ENCODE measurements at places on chromosomes 11 and 22.

DNA sequence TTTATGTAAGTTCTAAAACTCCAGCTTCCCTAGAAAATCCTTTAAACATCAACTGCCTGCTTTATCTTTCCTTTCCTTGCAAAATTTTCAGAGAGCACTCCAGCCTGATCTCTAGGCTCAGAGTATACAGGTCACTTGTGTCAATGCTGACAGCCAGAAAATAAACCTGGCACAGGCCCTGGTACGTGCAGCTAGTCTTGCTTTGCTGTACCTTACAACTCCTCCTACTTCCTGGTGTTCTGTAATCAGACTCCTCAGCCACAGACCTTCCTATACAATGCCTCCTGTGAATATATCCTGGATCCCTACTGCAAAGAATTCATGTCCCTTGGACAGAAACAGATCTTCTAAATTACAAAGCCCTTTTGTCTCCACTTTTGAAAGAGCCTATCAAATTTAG lies 24.2 kb upstream of the TMEM123 start:
- peaks cover 36% of the 10 kb centered on the region for H3K4me1 ChIP-seq
- no peak overlapping the region for H3K4me3 ChIP-seq
- no peaks in the 10 kb centered on the region for H3K27me3 ChIP-seq
- peak overlapping the region; percentile 77 for H3K27ac ChIP-seq
- DNase-seq: peak; percentile 83

GRCh38 chr11:130653838-130654636 lies 205.6 kb downstream of the ADAMTS15 start:
- no peaks in the 10 kb centered on the region for H3K36me3 ChIP-seq
- H3K27me3 ChIP-seq: no peaks in the 10 kb centered on the region
- peaks cover 54% of the 10 kb centered on the region for H3K4me1 ChIP-seq
- H3K4me3 ChIP-seq: no peak overlapping the region

DNA sequence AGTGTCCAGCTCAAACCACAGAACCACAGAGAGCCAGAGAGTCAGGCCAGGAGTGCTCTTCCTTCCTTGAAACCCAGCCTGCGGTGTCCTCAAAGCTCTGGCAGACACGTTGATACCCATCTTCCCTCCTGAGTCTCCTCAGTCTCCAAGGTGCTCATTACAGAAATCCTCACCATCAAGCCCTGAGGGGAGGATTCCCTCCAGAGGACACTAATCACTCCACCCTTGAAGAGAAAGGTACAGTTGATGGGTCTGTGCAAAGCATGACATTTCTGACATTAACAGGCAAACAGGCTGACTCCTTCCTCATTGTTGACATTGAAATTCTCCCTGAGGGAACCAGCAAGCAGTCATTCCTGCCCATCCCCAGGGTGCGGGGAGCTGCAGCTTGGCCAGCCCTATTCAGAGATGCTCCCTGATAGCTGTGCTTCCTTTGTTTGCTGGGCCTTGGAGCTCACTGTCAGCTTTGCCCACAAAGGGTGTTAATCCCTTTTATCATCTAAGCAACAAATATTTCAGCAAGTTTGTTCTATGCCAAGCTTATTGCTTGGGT lies 101.7 kb upstream of the CSNK2A3 start:
- no peak for DNase-seq
- H3K27ac ChIP-seq: no peak overlapping the region
- H3K4me3 ChIP-seq: no peak overlapping the region
- H3K27me3 ChIP-seq: no peaks in the 10 kb centered on the region
- no peaks in the 10 kb centered on the region for H3K4me1 ChIP-seq

DNA sequence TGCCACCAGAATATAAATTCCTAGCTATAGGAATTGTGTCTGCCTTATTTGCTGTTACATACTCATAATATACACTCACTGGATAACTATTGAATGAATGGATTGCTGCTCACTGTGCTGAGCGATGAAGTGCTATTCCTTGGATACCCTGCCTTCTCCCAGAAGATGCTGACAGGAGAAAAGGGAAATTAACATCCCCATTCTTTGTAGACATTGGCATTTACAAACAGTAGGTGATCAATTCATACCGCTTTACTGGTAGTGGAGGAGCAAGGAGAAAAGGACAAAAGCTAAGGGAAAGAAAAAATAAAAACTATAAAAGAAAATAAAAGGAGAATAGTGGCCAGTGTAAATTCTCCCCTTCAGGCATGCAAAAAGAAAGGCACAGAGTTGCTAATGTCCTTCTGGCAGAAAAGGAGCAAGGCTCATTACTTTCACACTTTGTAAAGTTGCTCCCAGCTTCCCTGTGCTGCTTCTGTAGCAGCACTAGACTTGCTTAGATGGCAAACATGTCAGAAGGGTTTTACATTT lies 183.0 kb downstream of the LUZP2 start:
- no peak overlapping the region for H3K27ac ChIP-seq
- no peak for DNase-seq
- no peaks in the 10 kb centered on the region for H3K36me3 ChIP-seq
- no peak overlapping the region for H3K4me3 ChIP-seq

- H3K4me3 ChIP-seq: no peak overlapping the region
- no peaks in the 10 kb centered on the region for H3K27me3 ChIP-seq
- DNase-seq: no peak
- no peaks in the 10 kb centered on the region for H3K36me3 ChIP-seq
- no peaks in the 10 kb centered on the region for H3K4me1 ChIP-seq
- H3K27ac ChIP-seq: no peak overlapping the region
Observed at GRCh38 chr22:25008666-25009065, 56.1 kb downstream of the KIAA1671 start.

GRCh38 chr11:69333879-69334278 lies 39.9 kb downstream of the MYEOV start:
- peaks cover 7% of the 10 kb centered on the region for H3K4me1 ChIP-seq
- H3K36me3 ChIP-seq: no peaks in the 10 kb centered on the region
- no peak overlapping the region for H3K4me3 ChIP-seq

DNA sequence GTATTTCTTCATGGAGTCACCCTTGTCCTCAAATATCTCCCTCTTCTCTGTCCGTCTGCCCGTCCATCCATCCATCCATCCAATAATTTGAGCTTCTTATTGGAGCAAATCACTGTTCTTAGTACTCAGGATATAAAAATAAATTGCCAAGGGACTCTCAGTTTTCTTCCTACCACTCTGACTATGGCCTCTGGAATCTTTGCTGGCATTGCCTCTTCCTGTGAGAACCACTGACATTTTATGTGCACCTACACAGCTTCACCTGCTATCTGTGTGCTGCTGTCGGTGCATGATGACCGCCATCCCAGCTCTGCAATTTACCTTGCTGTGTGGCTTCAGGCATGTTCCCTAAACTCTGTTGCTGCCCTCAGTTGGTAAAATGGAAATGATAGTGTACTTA lies 37.9 kb downstream of the TEAD1 start:
- no peak overlapping the region for H3K4me3 ChIP-seq
- H3K36me3 ChIP-seq: no peaks in the 10 kb centered on the region
- H3K4me1 ChIP-seq: peaks cover 4% of the 10 kb centered on the region
- H3K27ac ChIP-seq: no peak overlapping the region
- DNase-seq: no peak

GRCh38 chr11:68806931-68807844 lies 34.5 kb downstream of the CPT1A start:
- no peak overlapping the region for H3K27ac ChIP-seq
- H3K27me3 ChIP-seq: no peaks in the 10 kb centered on the region
- peaks cover 8% of the 10 kb centered on the region for H3K4me1 ChIP-seq
- no peak overlapping the region for H3K4me3 ChIP-seq

GRCh38 chr11:94472916-94473799 lies 20.5 kb downstream of the MRE11 start:
- no peak overlapping the region for H3K4me3 ChIP-seq
- peaks cover 6% of the 10 kb centered on the region for H3K36me3 ChIP-seq
- H3K4me1 ChIP-seq: no peaks in the 10 kb centered on the region

DNA sequence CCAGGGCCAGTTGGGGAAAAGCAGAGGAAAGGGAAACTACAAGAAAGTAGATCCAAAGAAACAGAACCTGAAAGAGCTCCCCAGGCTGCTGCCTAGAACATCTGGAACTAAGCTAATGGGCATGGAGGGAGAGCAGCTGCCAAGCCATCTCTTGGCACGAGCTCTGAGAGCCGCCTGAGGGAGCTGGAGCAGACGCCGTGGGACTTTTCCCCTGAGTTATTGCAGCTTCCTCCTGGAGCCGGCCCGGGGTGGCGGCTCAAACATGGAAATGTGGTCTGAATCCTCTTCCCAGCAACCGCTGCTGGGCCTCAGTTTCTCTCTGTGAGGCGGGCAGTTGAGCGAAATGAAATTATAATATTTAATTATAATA lies 41.8 kb downstream of the LIF start:
- DNase-seq: peak; percentile 76
- H3K27ac ChIP-seq: peak overlapping the region; percentile 62
- no peak overlapping the region for H3K4me3 ChIP-seq
- H3K27me3 ChIP-seq: no peaks in the 10 kb centered on the region

- peaks cover 99% of the 10 kb centered on the region for H3K27me3 ChIP-seq
- no peak overlapping the region for H3K4me3 ChIP-seq
- no peak for DNase-seq
- H3K4me1 ChIP-seq: no peaks in the 10 kb centered on the region
Observed at GRCh38 chr22:37375801-37376200, 51.5 kb downstream of the ELFN2 start.

DNA sequence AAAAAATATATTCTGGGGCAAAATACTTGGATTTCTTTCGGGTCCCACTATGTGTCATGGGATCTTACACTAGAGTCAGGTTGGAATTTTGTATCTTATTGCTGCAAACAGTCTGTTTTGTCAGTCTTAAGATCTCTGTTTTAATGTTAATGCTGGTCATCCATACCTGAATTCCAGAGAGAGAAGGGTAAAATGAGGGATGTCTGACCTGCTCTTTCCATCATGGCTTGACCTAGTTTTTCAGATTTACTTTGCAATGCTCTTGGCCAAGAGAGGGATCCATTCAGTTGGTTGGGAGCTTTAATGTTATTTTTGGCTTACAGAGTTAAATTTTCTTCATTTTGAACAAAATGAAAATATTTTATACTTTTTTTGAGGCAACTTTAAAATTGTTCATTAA lies 117.2 kb downstream of the CASP12 start:
- H3K4me3 ChIP-seq: no peak overlapping the region
- H3K27me3 ChIP-seq: no peaks in the 10 kb centered on the region
- no peaks in the 10 kb centered on the region for H3K4me1 ChIP-seq
- H3K36me3 ChIP-seq: no peaks in the 10 kb centered on the region
- DNase-seq: no peak

DNA sequence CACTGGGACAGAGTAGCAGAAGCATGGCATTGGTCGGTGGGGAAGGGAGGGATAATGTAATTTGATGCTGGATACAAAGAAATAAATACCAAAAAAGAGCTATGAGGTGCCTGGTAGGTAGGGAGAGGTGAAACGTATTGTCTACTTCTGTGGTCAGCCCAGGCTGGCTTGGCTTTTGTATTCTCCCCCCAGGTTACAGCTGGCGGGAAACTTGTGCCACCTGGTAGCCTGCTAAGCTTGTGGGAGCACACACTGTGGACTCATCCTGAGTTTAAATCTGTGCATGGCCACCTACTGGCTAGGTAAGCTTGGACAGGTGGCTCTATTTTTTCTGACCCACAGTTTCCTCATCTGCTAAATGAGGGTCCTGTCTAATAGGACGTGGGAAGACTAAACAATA lies 165.2 kb upstream of the E2F8 start:
- H3K36me3 ChIP-seq: no peaks in the 10 kb centered on the region
- H3K27me3 ChIP-seq: no peaks in the 10 kb centered on the region
- no peak for DNase-seq
- H3K4me3 ChIP-seq: no peak overlapping the region

DNA sequence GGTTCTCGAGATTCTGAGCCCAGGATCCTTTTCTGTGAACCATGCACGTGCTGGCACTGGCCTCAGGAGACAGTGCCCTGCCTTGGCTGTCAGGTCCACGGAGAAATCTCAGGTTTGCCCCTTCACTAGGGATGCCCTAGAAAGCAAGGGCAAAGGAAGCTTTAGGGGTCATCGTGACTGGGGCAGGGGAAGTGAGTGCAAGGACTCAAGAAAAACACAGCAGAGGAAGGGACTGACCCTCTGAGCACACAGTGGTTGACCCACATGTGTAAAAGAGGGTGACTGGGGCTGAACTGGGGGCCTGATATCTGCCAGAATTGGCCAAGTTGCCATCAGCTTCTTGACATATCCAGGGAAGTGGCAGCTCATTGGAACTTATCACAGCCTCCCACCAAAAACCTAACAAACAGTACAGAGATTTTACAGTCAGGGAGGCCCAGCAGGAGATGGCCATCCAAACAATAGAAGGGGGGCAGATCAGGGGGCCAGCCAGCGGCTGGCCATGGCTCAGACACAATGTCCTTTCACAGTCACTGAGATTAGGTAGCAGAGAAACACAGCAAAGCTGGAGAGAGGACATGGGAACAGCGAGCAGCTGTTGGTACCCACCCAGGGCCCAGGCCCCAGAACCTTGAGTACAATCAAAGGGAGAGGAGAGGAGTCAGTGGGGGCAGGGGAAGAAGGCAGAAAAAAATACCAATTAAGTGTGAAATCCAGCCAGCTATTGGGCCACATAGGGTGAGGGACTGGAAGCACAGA lies 4.4 kb downstream of the TMEM121B start:
- H3K4me3 ChIP-seq: no peak overlapping the region
- peaks cover 20% of the 10 kb centered on the region for H3K4me1 ChIP-seq
- no peaks in the 10 kb centered on the region for H3K36me3 ChIP-seq
- H3K27ac ChIP-seq: peak overlapping the region; percentile 36

- H3K27me3 ChIP-seq: no peaks in the 10 kb centered on the region
- no peak for DNase-seq
- H3K4me1 ChIP-seq: no peaks in the 10 kb centered on the region
- peak overlapping the region; percentile 9 for H3K4me3 ChIP-seq
- peaks cover 8% of the 10 kb centered on the region for H3K36me3 ChIP-seq
Observed at GRCh38 chr11:63551889-63552266, 11.3 kb downstream of the PLAAT2 start.

DNA sequence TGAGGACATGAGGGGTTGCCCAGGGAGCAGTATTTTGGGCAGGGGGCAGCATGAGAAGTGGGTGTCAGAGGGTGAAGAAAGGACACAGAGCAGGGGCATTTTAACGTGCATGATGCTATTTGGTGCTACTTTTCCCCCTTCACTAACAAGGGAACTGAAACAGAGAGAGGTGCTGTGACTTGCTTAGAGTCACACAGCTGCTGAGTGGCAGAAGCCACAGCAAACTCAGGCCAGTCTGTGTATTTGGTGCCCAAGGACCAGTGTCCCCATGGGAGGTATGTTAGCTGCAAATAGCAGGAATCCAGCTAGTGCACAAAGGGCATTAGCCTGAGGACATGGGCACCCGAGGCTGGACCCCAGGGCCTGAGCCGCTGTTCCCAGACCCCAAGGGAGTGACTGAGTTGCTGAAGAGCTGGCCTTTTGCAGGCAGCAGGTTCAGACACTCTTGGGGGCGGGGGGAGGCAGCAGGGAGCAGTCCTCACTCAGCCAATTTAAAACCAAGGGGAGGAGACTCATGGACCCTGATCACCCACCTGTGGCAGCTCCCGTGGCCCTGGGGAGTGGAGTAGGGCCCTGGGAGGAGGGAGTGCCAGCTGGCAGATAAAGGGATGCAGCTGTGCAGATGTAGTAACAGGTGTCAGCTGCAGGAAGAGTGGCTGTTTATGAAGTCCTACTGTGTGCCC lies 14.6 kb downstream of the PARVG start:
- DNase-seq: no peak
- H3K27ac ChIP-seq: no peak overlapping the region
- H3K4me1 ChIP-seq: no peaks in the 10 kb centered on the region
- peaks cover 6% of the 10 kb centered on the region for H3K27me3 ChIP-seq
- H3K4me3 ChIP-seq: no peak overlapping the region
- no peaks in the 10 kb centered on the region for H3K36me3 ChIP-seq

- peaks cover 37% of the 10 kb centered on the region for H3K27me3 ChIP-seq
- H3K27ac ChIP-seq: no peak overlapping the region
- peak; percentile 57 for DNase-seq
- no peaks in the 10 kb centered on the region for H3K36me3 ChIP-seq
- H3K4me1 ChIP-seq: peaks cover 27% of the 10 kb centered on the region
- H3K4me3 ChIP-seq: peak overlapping the region; percentile 38
Observed at GRCh38 chr22:19767427-19768341, 7.1 kb downstream of the TBX1 start.
